T follicular helper cell (primary cell): ENCODE measurements at places on chromosomes 1 and 21.
A peak's percentile ranks its signal among the peaks of the same experiment; 100 is the strongest.

DNA sequence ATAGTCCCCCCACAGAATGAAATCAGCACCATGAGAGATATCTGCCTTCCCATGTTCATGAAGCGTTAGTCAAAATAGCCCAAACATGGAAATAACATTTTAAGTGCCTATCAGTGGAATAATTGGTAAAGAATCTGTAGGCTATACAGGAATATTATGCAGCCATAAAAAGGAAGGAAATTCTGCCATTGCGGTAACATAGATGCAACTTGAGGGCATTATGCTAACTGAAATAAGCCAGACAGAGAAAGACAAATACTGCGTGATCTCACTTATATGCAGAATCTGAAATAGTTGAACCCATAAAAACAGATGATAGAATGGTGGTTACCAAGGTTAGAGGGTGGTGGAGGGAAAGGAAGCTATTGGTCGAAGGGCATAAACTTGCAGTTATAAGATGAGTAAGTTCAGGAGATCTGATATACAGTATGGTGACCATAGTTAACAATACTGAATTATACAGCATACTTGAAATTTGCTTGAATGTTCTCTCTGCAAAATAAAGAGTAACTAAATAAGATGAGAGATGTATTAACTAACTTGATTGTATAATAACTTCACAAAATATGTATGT, 699 bp upstream of the IL23R start:
- DNase-seq = no peak

DNA sequence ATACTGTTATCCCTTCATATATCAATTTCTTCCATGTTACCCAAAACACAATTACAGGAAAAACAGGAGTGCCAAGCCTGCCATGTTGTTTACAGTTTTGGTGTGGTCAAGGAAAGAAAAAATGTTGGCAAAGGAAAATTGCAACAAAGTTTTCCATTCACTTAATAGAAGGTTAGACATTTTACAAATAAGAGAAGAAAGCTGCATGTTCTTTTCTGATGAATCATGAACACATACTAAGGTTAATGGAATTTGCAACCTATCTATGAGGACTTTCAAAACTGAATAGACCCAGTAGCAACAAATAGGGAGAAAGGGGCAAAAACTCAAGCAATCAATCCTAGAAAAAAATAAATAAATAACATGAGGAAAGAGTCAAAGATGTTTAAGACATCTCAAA, 556.7 kb downstream of the DPYD start:
- DNase-seq = no peak

DNA sequence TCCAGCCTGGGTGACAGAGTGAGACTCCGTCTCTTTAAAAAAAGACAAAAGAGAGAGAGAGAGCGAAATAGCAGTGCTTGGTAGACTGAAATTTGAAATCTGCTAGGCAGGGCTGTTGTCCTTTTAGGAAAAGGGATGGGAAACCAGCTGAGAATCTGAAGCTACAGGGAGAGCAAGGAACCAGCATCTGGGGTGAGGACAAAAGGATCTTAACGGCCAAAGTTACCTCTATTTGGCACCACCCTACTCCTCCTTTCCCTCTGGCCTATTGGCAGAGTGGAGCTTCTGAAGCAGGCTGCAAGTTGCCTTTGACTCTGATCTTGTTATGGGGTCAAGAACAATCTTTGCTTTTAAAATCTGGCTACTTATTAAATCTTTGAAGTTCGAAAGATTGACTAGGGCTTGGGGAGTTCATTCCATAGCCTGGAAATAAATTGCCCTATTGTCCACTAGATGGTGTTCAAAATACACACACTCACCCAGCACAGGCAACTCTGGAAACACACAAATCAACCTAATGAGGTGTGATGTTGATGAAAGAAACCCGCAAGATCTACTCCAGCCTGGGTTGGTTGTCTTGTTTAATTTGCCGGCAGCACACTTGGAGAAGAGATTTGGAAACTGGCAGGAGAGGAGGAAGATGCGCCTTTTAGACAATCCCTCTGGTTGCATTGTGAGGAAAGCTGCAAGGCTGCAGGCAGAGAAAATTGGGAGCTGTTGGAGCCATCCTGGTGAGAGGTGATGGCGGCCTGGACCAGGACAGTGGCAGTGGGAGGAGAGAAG, 16.5 kb upstream of the PARP1 start:
- DNase-seq = no peak

- DNase-seq = no peak
Observed at GRCh38 chr1:53046930-53047329, 15.1 kb upstream of the PODN start.

- no peak for DNase-seq
Observed at GRCh38 chr1:148373192-148373925, 109.7 kb downstream of the PPIAL4G start.

GRCh38 chr1:193157360-193157759, 29.1 kb downstream of the B3GALT2 start:
- no peak for DNase-seq

GRCh38 chr1:63857478-63857877, 83.7 kb downstream of the ROR1 start:
- no peak for DNase-seq

- DNase-seq = no peak
Observed at GRCh38 chr21:28444111-28444510, 548.6 kb downstream of the LTN1 start.

GRCh38 chr1:100340494-100340893, 11.8 kb upstream of the CDC14A start:
- DNase-seq = no peak

GRCh38 chr1:235253219-235253962, 74.6 kb downstream of the ARID4B start:
- DNase-seq = peak; percentile 45
